Stimulated activated CD8-positive, alpha-beta memory T cell treated with anti-CD3 and anti-CD28 coated beads, Interleukin-4, amount 100 ng/mL, for 1 hour (primary cell): ENCODE measurements at places on chromosomes 4 and X.

- no peak for DNase-seq
Observed at GRCh38 chr4:41878991-41879491, 56.2 kb upstream of the TMEM33 start.

GRCh38 chr4:152039023-152039481 lies 278.2 kb upstream of the GATB start:
- DNase-seq: no peak

DNA sequence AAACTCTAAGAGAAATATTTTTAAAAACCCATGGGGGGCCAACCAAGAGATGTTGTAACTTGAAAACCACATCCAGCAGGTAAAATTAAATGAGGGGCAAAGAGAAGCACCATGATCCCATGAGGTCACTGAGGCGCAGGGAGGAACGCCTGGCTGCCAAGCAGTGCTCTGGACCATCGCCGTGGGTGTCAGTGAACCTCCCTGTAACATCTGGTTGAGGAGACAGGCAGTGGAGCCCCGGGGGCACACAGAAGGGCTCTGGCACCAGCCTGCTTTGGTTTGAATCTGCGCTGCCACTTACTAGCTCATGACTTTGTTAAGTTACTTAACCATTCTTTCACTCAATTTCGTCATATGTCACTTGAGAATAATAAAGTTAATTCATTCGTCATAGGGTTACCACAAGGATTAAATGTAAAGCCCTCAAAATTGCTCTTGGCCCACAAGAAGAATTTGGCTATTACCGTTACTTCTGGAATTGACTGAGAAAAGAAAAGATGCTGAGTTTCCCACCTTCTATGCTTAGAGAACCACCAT lies 41.6 kb upstream of the SLC25A4 start:
- DNase-seq: no peak

- DNase-seq: peak; percentile 77
Observed at GRCh38 chrX:20266810-20267606, at the start of gene RPS6KA3. Gene RPS6KA3, minus strand, starts transcription at chrX:20266909. Its CDS starts 277 bp downstream, at chrX:20266632.

DNA sequence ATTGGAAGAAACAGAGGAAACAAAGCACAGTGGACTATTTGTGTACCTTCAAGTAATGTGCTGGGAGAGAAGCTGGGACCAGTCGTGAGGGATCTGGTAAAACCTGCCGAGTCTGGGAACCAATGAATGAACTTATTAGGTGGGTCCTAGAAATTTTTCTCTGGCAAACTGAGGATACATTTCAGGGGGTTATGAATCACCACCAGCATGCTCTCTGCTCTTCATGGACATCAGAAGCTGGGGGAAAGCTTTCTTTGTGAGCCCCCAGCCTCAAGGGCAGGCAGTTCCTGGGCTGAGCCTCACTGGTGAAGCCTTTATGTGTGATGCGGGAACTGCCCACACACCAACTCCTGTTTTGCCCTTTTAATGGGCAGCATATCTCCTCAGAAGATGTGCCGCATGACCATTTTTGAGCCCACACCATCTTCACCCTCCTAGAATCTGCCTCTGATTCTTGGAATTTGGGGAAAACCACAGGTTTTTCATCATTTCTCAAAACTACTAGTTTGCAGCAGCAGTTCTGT lies 95.4 kb upstream of the ENPP6 start:
- no peak for DNase-seq
